Activated CD8-positive, alpha-beta memory T cell treated with anti-CD3 and anti-CD28 coated beads for 48 hours (primary cell): ENCODE measurements at places on chromosomes 1 and 21.
A peak's percentile ranks its signal among the peaks of the same experiment; 100 is the strongest.

GRCh38 chr1:203268901-203269653, 36.2 kb upstream of the BTG2 start:
- no peak for DNase-seq

DNA sequence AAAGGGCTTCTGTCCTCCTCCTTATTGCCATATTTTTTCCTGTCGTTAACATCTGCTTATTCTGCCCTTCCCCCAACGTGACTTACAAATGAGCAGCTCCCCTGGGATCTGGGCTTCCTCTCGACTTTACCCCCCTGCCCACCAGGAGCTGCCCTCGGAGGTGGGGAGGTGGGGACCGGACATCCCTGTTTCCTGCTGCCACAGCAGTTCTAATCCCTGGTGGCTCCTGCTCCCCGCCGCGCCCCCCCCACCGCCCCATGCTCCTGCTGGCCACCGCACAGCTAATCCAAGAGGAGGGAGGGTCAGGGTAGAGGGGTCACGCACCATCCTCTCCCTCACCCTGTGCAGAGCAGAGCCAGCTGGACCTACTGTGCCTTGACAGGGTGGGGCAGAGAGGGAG, 4.4 kb upstream of the SLC27A3 start:
- no peak for DNase-seq

DNA sequence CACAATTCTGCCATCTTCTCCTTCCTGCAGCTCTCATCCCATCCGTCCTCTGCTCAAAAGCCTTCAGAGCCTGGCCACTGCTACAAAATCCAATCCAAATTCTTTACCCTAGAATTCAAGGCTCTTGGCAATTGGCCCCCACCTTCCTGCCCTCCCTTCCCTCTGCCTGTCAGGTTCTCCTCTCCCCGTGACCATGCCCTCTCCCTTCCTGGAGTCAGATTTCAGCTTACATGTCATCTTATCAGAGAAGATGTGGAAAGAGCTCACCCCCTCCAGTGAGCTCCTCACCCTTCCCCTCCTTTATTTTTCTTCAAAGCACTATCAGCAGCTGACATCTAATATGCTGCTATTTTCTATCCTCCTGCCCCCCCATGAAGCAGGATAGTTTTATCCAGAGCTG, 86.9 kb downstream of the GRIK3 start:
- DNase-seq = no peak

GRCh38 chr1:27392096-27392777, at the start of gene GPR3:
TSS of gene GPR3 (plus strand) at chr1:27392622. CDS start at chr1:27393799, 1,177 bp downstream.
- DNase-seq = peak; percentile 90

GRCh38 chr21:36707763-36708285, 8.9 kb downstream of the SIM2 start:
- DNase-seq = no peak

DNA sequence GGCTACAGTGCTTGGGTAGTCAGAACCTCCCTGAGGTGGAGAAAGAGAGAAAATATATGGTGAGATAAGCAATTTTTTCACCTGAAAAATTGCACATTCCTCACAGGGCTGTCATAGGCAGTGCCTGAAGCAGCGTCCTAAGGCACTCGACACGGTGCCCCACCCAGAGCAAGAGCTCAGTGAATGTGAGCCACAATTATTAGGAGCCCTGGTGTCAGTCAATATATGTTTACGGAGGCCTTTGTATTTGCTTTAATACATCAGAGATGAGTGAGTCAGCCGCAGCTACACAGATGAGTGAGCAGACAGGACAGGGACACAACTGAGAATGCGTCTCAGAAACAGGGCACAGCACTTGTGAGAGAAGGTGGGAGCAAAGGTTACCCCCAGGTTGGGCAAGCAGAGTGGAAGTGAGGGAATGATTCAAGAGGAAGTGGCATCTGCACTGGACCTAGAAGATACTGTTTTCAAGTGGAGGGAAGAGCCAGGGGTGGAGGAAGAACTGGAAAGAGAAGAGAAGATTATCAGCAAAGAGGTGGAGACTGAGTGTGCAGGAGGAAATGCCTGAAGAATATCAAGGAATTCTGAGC, 5.2 kb upstream of the PIGC start:
- no peak for DNase-seq

DNA sequence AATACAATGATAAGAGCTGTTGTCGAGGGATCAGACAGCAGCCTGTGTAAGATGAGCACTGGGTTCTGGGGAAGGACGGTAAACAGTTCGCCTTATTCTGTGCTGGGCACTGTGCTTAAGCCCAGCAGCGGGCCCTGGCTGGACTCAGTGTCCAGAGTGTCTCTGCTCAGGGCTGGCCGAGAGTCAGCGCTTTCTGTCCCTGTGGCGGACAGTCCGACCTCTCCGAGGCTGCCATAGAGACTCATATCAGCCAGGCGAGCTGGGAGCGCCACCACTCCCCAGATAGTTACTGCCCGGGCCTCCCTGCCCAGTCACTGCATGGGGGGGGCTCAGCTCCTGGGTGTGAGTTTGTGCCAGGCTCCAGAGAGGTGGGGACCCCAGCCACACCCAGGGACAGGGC, 14.7 kb upstream of the NPHP4 start:
- no peak for DNase-seq

DNA sequence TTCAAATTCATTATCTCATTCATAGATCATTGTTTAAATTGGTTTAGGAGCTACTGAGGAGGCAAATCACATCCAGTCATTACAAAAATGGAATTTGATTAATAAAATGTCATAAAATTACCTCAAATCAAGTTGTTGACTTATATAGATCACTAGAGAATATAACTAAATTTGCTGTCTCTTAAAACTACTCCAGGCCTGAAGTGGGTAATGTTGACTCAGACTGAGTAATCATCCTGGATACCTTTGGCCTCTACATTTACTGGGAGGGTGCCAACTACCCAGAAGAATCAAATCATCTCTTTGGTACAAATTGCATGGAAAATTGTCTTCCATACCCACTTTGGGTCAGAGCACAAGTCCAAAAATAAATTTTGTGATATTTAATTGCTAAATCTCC, 191.2 kb upstream of the GREM2 start:
- no peak for DNase-seq

GRCh38 chr21:44967082-44968047, 27.5 kb downstream of the SLX9 start:
- no peak for DNase-seq

DNA sequence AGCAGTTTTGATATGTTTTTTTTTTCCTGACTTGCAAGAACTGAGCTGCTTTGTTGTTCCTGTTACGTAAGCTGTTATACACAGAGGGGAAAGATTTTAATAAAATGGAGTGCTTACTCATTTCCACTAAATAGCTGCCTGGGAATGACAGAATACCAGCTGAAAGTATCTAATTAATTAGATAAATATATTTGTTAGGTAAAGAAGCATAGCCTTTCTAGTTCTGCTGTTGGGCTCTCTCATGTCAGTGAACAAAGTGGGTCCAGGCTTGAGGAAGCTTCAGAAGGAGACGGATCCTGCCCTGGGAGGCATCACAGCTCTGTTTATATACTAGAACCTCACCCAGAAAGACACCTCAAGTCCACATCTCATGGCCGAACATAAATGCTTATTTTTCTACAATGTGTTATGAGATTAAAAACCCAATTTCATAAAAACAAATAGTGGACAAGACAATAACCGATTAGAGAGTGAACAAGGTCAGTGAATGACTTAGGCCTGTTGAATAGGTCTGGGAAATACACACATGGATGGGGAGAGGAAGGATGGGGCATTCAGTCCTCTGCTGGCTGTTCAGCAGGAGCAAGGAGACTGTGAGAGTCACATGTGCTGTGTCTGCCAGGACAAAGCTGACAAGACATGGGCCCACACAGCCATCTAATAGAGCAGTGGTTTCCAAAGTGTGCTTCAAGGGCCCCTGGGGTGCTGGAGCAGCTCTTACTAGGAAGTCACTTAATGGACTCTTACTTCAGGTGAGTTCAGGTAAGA, 20.6 kb downstream of the TRAF5 start:
- no peak for DNase-seq

- no peak for DNase-seq
Observed at GRCh38 chr1:65539266-65540131, 119.0 kb downstream of the LEPR start.

GRCh38 chr21:46061518-46061917, 36.4 kb upstream of the COL6A2 start:
- no peak for DNase-seq

GRCh38 chr1:244068567-244068966, 17.5 kb downstream of the ZBTB18 start:
- no peak for DNase-seq

DNA sequence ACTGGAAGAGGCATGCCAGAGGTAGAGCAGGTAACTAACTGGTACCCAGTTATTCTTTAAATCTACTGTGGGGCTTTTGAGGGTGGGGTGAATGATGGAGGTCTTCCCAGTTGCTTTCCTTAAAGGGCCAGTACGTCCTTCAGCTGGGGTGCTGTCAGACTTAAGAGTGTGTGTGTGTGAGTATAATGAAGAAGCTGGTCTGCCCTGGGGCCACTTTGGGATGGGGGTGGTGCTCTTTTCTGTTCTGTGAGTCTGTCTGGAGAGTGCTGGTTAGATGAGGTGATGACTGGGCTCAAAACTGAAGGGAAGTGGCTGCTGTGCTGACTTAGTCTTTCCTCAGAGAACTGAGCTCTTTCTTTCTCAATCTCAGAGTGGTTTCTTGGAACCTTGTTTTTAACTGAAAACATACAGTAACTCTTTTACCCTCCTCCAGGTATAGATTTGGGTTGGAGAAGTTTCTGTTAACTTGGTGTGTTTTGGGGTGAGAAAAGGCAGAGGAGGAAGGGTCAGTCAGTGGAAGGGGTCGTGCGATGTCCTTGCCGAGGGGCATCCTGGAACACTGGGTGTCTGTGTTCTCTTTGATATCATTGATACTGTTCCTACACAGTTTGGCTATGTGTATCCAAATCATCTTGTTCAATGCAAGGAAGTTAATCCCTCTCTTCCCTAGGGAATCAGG, 746 bp downstream of the MACF1 start:
- DNase-seq = no peak

GRCh38 chr1:11482198-11482597, 3.2 kb downstream of the DISP3 start:
- no peak for DNase-seq

GRCh38 chr1:230633469-230633868, 8.8 kb upstream of the COG2 start:
- DNase-seq = no peak

- DNase-seq = no peak
Observed at GRCh38 chr1:8965121-8965820, 19.6 kb downstream of the CA6 start.

GRCh38 chr1:16178596-16179497, 23.0 kb upstream of the EPHA2 start:
- DNase-seq = no peak

DNA sequence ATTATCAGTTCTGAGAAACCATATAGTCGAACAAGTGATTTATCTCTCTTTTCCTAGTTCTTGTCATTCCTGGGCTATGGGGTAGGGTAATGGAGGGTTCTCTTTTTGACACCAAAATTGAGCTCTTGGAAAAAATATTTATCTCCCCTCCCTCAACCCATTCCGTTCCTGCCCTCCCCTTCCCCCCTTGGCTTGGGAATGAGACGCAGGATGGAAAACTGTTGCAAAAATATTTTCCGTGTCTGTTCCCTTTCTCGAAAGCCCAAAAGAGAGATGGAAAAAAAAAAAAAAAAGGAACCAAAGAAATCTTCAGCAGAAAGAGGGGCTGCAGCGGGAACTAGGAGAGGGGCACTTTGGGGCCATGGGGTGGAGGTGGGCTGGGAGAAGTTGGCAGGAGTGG, 766 bp downstream of the ATP2B4 start:
- DNase-seq = no peak

- no peak for DNase-seq
Observed at GRCh38 chr21:39809936-39810335, 57.3 kb upstream of the PCP4 start.

DNA sequence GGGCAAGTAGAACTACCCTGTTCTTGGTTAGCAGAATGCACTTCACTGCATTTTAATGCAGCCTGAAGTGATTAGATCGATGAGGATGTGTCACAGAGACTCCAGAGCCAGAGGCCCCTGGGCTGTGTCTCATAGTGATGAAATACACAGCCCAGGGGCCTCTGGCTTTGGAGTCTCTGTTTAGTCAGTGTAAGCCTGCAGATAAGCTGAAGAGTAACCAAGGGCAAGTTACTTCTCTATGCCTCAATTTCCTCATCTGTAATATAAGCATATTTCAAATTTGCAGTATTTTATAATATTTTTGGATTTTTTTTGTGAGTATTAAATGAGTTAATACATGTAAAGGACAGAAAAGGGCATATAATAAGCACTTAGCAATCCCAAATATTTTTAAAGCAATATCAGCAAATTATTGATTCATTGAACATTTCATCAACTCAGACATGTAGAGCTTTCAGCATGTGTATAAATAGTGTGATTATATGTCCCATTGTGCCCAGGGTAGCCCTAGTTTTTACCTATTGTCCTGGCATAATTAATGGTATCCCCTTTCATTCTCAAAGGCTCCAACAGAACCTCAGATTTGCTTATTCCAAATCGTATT, 23.6 kb upstream of the APOBEC4 start:
- DNase-seq = no peak

- no peak for DNase-seq
Observed at GRCh38 chr1:160082926-160083325, 1.6 kb downstream of the KCNJ9 start.

GRCh38 chr1:203624341-203624712, 2.3 kb upstream of the ATP2B4 start:
- DNase-seq = no peak

DNA sequence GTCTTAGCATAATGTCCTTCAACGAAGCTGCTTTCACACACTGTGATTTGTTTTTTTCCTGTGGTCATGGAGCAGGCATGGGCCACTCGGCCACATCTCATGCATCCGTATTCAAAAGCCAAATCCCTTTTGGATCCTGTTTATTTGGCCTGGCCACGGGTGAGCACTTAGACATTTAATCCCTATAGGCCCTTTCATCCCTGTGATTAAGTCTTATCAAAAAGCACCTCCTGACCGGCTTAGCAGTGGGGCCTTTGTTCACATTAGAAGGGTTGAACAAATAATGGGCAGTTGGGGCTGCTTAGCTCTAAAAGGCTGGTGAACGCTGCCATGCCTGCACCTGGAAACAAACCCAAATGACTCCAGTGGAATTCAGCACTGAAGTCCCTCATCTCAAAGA, 2.0 kb downstream of the KCNE2 start:
- no peak for DNase-seq

- no peak for DNase-seq
Observed at GRCh38 chr1:212284332-212284743, 872 bp upstream of the PPP2R5A start.

DNA sequence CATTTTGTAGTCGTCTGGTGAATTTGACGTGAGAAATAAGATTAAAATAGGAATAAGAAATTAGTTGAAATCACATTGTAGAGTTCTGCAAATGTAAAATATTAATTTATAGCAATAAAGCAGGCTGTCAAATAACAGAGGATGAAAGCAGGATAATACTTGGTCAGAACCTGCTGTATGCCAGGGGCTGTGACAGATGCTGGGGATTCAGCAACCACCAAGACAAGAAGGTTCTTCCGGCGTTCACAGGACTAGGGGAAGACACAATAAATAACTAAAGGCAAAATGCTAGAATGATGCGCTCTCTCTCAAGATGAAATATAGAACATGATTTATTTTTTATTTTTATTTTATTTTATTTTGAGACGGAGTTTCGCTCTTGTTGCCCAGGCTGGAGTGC, 6.8 kb upstream of the PARK7 start:
- DNase-seq = no peak

GRCh38 chr1:65265651-65266351, 43.5 kb upstream of the DNAJC6 start:
- no peak for DNase-seq
